Right atrium auricular region (tissue), 2 donors: ENCODE measurements at places on chromosomes 3 and 15.

DNA sequence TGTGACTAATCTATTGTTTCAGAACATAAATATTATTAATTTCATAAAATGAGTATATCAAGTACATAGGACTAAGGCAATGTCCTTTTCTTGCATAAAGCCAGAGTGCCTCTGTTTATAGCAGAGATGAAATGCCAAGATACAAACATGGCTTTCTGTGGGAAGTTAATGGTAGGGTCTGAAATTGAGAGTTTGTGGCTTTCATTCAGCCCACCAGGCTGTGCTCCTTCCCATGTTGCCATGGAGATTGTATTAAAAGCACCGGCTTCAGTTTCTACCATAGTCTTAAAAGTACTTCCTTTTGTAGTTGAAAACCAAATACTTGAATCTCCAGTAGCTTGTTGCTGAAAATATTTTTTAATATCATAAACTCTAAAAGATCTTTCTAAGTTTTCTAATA is 114.0 kb downstream of the LRRC28 start:
- no peak overlapping the region for H3K27ac ChIP-seq
- H3K36me3 ChIP-seq, result no peaks in the 10 kb centered on the region
- DNase-seq, result no peak

DNA sequence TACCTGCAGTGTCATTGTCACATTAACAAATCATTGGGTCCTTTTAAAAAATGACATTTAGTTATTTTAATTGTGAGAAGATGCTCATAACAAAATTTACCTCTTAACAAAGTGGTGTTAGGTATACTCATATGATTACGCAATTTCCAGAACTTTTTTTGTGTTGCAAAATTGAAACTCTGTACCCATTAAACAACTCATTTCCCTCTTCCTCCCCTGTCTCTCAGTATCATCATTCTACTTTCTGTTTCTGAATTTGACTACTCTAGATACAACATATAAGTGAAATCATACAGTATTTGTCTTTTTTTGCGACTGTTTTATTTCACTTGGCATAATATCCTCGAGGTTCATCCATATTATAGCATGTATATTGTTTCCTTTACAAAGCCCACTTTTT is 58.7 kb upstream of the CHST2 start:
- H3K27ac ChIP-seq, result no peak overlapping the region
- H3K27me3 ChIP-seq, result no peaks in the 10 kb centered on the region
- H3K36me3 ChIP-seq, result peaks cover 31% of the 10 kb centered on the region
- no peak for DNase-seq
- H3K4me3 ChIP-seq, result no peak overlapping the region
- H3K4me1 ChIP-seq, result no peaks in the 10 kb centered on the region

GRCh38 chr3:6421666-6422445 is 439.1 kb upstream of the GRM7 start:
- no peaks in the 10 kb centered on the region for H3K36me3 ChIP-seq
- no peak for DNase-seq
- H3K4me1 ChIP-seq, result no peaks in the 10 kb centered on the region
- H3K27me3 ChIP-seq, result no peaks in the 10 kb centered on the region
- no peak overlapping the region for H3K27ac ChIP-seq

- no peak overlapping the region for H3K27ac ChIP-seq
- H3K4me3 ChIP-seq, result no peak overlapping the region
- no peaks in the 10 kb centered on the region for H3K27me3 ChIP-seq
- H3K36me3 ChIP-seq, result no peaks in the 10 kb centered on the region
- DNase-seq, result no peak
- H3K4me1 ChIP-seq, result no peaks in the 10 kb centered on the region
Observed at GRCh38 chr3:7410782-7411181, 549.9 kb downstream of the GRM7 start.

DNA sequence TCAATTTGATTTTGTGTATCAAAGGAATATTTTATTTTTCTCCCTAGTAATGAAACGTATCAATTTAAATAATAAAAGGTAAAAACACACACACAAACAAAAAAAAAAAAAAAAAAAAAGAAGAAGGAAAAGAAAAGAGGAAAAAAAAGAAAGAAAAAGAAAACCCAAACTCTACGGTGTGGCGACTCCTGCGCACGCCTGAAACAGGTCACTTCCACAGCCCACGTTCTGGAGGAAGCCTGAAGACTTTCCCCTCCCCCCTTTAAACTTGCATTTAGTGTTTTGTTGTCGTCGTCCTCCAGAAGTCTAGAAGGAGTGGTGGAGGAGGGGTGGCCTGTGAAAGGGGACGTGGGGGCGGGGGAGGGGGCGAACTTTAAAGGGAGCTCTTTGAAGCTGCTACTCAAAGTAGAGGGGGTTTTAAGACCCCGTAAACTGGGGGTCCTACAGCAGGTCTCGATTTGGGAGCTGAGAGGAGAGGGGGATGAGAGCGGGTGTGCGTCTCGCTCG is 2.3 kb upstream of the TLE3 start:
- peak overlapping the region; percentile 63 for H3K27ac ChIP-seq
- H3K36me3 ChIP-seq, result no peaks in the 10 kb centered on the region
- peak overlapping the region; percentile 41 for H3K4me3 ChIP-seq
- H3K4me1 ChIP-seq, result peaks cover 51% of the 10 kb centered on the region

- no peaks in the 10 kb centered on the region for H3K36me3 ChIP-seq
- no peak overlapping the region for H3K4me3 ChIP-seq
- no peaks in the 10 kb centered on the region for H3K4me1 ChIP-seq
- no peak for DNase-seq
- H3K27ac ChIP-seq, result no peak overlapping the region
Observed at GRCh38 chr3:161745741-161746140, 249.1 kb downstream of the OTOL1 start.

- no peak overlapping the region for H3K4me3 ChIP-seq
- H3K27me3 ChIP-seq, result no peaks in the 10 kb centered on the region
- no peak overlapping the region for H3K27ac ChIP-seq
- H3K4me1 ChIP-seq, result no peaks in the 10 kb centered on the region
Observed at GRCh38 chr3:7700977-7701376, 800.6 kb upstream of the LMCD1 start.

GRCh38 chr3:126084768-126085180 is 850 bp upstream of the SLC41A3 start:
- no peaks in the 10 kb centered on the region for H3K36me3 ChIP-seq
- H3K4me3 ChIP-seq, result no peak overlapping the region
- H3K27me3 ChIP-seq, result no peaks in the 10 kb centered on the region
- H3K27ac ChIP-seq, result peak overlapping the region; percentile 91
- peaks cover 25% of the 10 kb centered on the region for H3K4me1 ChIP-seq

DNA sequence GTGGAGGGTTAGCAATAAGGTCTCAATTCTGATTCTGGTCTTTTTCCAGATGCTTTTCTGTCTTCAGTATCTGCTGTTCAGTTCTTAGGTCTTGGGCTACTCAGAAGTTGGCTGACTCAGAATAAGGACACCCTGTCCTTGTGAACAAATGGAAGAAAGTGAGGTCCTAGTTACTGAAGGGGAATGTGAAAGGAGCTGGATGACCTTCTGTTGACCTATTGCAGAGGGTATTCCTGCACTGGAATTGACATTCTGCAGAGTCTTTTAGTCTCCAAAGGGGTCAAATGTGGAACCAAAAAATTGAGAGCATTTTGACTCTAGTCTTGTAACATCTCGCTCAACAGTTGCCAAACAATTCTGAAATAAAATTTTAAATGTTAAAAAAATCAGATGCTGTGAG is 63.0 kb downstream of the CCR1 start:
- no peaks in the 10 kb centered on the region for H3K4me1 ChIP-seq
- no peak overlapping the region for H3K27ac ChIP-seq
- H3K27me3 ChIP-seq, result no peaks in the 10 kb centered on the region
- no peaks in the 10 kb centered on the region for H3K36me3 ChIP-seq
- no peak for DNase-seq

DNA sequence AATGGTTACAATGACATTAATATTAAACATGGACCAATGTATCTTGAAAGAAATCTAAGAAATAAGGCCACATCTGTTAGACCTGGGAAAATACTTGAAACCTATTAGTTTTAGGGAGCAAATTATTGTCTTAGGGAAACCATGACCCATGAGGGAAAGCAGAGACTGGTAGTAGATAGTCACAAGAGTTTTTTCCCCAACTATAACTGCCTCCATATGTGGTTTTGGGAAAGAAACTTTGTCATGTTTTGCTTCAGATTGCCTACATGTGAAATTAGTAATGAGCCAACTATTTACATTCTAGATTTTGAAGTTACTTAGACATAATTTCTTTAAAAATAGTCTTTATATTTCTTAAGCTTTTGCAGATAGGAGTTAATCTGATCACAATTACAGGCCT is 474.9 kb downstream of the ROBO2 start:
- no peak overlapping the region for H3K27ac ChIP-seq
- no peak for DNase-seq
- H3K36me3 ChIP-seq, result no peaks in the 10 kb centered on the region
- no peaks in the 10 kb centered on the region for H3K4me1 ChIP-seq

DNA sequence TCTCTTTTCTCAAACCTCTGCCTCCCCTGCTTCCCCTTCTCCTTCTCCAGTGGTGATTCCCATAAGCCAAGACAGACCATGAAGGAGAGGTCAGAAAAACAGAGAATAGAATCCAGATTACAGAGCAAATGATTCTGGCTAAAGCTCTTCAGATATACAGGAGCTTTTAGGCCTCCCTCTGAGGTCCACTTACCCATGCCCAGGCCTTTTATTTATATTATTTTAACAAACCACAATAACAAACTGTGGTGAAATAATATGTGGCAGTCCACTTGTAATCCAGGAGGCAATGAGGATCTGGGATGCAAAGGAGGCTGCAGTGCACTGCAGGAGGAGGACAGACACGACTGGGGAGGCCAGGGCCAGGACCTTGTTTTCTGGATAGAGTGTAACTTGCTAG is 104.1 kb downstream of the STAC start:
- no peaks in the 10 kb centered on the region for H3K36me3 ChIP-seq
- no peaks in the 10 kb centered on the region for H3K4me1 ChIP-seq
- no peaks in the 10 kb centered on the region for H3K27me3 ChIP-seq
- no peak overlapping the region for H3K4me3 ChIP-seq

GRCh38 chr3:54649551-54649950 is 278.3 kb downstream of the LRTM1 start:
- H3K36me3 ChIP-seq, result no peaks in the 10 kb centered on the region
- DNase-seq, result no peak
- H3K27ac ChIP-seq, result no peak overlapping the region

- H3K27ac ChIP-seq, result peak overlapping the region; percentile 49
- peak overlapping the region; percentile 49 for H3K4me3 ChIP-seq
- no peak for DNase-seq
- peaks cover 14% of the 10 kb centered on the region for H3K4me1 ChIP-seq
- H3K36me3 ChIP-seq, result no peaks in the 10 kb centered on the region
- no peaks in the 10 kb centered on the region for H3K27me3 ChIP-seq
Observed at GRCh38 chr15:89749951-89750559, 994 bp downstream of the MESP1 start.

GRCh38 chr3:61940236-61940635 is 378.9 kb downstream of the PTPRG start:
- no peak overlapping the region for H3K27ac ChIP-seq
- no peak overlapping the region for H3K4me3 ChIP-seq
- no peaks in the 10 kb centered on the region for H3K4me1 ChIP-seq
- DNase-seq, result no peak
- no peaks in the 10 kb centered on the region for H3K27me3 ChIP-seq

- H3K36me3 ChIP-seq, result no peaks in the 10 kb centered on the region
- no peaks in the 10 kb centered on the region for H3K27me3 ChIP-seq
- H3K4me1 ChIP-seq, result no peaks in the 10 kb centered on the region
- DNase-seq, result no peak
- no peak overlapping the region for H3K4me3 ChIP-seq
- H3K27ac ChIP-seq, result no peak overlapping the region
Observed at GRCh38 chr15:71559098-71559497, 251.3 kb upstream of the NR2E3 start.

GRCh38 chr3:46472736-46473135 is 8.0 kb upstream of the LTF start:
- H3K27me3 ChIP-seq, result no peaks in the 10 kb centered on the region
- DNase-seq, result no peak
- no peaks in the 10 kb centered on the region for H3K36me3 ChIP-seq
- no peaks in the 10 kb centered on the region for H3K4me1 ChIP-seq
- H3K4me3 ChIP-seq, result no peak overlapping the region

GRCh38 chr3:9361691-9362388 is 1.0 kb upstream of the THUMPD3 start:
- no peak overlapping the region for H3K27ac ChIP-seq
- no peaks in the 10 kb centered on the region for H3K27me3 ChIP-seq
- H3K4me1 ChIP-seq, result no peaks in the 10 kb centered on the region
- no peak for DNase-seq
- peaks cover 15% of the 10 kb centered on the region for H3K36me3 ChIP-seq

DNA sequence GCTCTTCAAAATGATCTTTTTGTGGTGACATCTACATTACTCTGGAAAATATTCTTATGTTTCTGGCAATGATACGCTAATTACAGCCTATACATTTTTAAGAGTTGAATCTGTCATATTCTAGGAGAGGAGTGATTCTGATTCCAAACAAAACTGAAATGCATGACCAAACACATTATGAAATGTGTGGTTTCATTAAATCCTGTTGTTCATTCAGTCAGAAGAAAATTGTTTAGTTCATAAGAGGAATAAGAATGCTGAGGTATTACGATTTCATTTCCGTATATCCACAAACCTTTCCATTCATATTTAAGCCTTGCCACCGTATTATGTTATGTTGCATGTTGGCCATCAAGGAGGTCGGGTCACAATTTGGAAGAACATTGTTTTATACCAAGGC is 345.1 kb downstream of the FEZF2 start:
- H3K4me3 ChIP-seq, result no peak overlapping the region
- no peaks in the 10 kb centered on the region for H3K27me3 ChIP-seq
- H3K36me3 ChIP-seq, result no peaks in the 10 kb centered on the region
- no peak overlapping the region for H3K27ac ChIP-seq
- peaks cover 4% of the 10 kb centered on the region for H3K4me1 ChIP-seq

DNA sequence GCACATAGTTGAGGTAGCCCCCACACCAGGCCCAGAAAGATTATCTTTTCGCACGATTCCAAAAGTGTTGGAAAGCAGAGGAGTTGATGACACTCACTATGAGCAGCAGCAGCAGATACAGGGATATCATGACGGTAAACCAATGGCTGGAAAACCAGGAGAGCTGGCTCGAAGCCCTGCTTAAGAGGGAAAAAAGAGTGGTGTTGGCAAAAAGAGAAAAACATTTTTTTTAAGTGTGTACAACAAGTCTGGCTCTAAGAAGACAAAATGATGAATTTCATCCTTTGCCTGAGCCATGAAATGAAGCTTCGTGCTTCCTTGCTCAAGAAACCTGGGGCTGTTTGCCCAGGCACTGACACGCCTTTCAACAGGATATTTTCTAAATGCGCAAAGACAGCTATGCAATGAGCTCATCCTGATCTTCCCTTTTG is 27.3 kb downstream of the PARP16 start:
- H3K4me3 ChIP-seq, result no peak overlapping the region
- peaks cover 5% of the 10 kb centered on the region for H3K4me1 ChIP-seq
- peaks cover 39% of the 10 kb centered on the region for H3K36me3 ChIP-seq

DNA sequence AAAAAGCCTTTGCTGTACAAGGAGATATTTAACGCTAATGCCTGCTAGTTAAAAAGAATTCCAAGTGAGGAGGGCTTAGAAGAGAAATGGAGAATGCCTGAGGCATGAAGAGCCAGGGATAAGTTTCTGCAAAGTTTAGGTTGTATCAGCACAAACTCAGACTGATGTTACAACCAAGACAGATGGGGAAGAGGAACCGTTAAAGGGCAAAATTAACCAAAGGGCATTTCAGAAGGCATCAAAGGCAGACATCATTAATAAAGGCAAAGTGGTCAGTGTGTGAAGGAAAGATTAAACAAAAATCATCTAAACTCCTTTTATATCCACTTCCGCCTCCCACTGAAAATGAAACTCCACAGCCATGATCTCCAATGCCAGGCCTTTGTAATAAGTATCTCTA is 7.0 kb downstream of the MYO5A start:
- H3K27me3 ChIP-seq, result no peaks in the 10 kb centered on the region
- DNase-seq, result no peak
- H3K4me1 ChIP-seq, result no peaks in the 10 kb centered on the region
- H3K27ac ChIP-seq, result no peak overlapping the region
- no peaks in the 10 kb centered on the region for H3K36me3 ChIP-seq
